Femur (tissue), 1 donor: ENCODE measurements at places on chromosomes 2 and 18.

GRCh38 chr2:68975844-68976243 lies 1.4 kb downstream of the GKN1 start:
- DNase-seq: no peak

GRCh38 chr18:50113726-50114125 lies 81.2 kb downstream of the MYO5B start:
- no peak for DNase-seq

DNA sequence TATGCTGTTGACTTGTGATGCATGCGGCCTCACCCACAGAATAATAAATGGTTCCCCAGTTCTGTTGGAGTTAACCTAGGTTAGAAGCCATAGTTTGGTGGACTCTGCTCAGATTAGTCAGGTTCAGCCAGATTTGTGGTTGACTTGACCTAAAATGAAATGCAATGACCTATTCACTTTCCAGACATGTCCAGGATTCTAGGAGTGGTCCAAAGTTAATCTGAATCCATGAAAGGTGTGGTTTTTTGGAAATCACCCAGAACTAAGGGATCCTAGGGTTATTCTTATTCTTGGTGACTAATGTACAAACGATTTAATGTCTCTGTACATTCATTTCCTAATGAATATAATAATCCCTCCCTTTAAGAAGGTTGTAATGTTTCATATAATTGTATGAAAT lies 88.9 kb upstream of the RBBP8 start:
- DNase-seq: no peak

DNA sequence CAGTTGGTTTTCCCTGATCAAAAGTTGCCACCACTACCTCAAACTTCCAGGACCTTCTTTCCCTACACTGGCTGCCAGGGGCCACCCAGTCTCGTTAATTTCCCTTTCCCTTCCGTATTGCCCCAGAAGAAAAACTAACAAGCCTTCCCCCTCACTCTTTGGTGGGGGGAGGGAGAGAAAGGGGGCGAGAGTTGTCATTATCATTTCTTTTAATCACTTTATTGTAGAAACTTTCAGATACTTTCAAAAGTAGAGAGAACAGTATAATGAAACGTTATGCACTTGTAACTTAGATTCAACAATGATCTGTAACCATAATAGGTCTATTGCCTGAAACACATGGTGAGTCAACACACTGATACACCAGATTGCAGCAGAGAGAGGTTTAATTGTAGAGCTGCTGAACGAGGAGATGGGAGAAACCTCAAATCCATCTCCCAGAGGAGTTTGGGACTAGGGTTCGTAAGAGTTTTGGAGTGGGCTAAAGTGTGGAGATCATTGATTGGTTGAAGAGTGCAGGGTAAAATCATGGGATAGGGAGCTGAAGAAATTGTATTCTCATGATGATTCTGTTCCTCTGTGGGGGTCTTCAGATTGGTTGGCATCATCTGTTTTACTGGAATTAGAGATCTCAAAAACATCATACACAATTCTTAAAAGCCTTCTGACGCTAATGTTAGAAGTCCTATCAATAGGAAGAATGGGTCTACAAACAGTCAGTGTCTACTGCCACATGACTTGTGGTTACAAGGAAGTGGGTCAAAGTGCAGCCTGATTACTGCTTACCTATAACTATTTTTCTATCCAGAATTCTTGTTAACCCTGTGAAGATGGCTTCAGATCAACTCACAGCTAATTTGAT lies 2.6 kb upstream of the RNF149 start:
- DNase-seq: no peak

DNA sequence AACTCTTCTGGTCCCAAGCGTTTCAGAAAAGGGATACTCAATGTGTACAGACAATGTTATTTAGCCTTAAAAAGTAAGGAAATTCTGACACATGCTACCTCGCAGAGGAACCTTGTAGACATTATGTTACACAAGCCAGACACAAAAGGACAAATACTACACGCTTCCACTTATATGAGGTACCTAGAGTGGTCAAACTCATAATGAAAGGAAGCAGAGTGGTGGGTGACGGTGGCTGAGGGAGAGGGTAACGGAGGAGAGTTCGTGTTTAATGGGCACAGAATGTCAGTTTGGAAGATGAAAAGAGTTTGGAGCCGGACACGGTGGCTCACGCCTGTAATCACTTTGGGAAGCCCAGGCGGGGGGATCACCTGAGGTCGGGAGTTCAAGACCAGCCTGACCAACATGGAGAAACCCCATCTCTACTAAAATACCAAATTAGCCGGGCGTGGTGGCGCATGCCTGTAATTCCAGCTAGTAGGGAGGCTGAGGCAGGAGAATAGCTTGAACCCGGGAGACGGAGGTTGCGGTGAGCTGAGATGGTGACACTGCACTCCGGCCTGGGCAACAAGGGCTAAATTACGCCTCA lies 1.4 kb downstream of the MCM6 start:
- no peak for DNase-seq
